ENCODE measurements at places on chromosomes 1 and 21.

GRCh38 chr1:88503646-88504045 is 180.4 kb upstream of the PKN2 start:
- DNase-seq = no peak

DNA sequence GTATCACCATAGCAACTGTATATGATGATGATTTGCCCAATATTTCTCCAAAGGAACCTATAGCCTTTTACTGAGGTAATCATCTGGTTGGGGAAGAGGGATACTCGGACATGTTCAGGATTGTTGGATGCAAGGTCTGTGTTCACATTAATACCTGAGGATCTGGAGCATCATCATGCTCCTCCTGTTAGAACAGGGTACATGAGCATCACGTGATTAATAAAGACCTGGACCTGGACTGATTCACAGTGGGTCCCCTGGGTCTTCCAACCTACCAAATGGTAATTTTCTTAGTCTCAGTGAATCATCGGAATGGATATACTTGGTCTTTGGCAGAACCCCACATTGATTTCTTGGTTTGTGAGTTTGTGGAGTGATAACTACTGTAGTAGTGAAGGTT is 45.6 kb upstream of the ZBTB18 start:
- no peak for DNase-seq

DNA sequence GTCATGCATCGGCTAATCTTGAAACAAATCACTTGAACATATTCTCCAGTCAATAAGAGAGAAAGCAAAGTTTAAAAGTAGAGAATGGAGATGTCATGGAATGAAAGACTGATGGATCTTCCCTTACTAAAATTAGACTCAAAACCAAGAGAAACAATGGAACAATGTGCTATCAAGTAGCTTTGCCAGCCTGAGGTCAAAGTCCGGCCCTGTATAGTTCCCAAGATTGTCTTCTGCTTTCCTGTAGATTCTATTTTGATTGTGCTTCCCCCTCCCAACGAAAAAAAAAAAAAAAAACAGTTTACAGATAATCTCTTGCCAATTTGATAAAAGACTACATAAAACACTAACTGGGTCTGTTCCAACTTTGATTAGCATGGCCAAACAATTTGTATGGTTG is 40.8 kb upstream of the KIRREL1 start:
- DNase-seq = no peak

DNA sequence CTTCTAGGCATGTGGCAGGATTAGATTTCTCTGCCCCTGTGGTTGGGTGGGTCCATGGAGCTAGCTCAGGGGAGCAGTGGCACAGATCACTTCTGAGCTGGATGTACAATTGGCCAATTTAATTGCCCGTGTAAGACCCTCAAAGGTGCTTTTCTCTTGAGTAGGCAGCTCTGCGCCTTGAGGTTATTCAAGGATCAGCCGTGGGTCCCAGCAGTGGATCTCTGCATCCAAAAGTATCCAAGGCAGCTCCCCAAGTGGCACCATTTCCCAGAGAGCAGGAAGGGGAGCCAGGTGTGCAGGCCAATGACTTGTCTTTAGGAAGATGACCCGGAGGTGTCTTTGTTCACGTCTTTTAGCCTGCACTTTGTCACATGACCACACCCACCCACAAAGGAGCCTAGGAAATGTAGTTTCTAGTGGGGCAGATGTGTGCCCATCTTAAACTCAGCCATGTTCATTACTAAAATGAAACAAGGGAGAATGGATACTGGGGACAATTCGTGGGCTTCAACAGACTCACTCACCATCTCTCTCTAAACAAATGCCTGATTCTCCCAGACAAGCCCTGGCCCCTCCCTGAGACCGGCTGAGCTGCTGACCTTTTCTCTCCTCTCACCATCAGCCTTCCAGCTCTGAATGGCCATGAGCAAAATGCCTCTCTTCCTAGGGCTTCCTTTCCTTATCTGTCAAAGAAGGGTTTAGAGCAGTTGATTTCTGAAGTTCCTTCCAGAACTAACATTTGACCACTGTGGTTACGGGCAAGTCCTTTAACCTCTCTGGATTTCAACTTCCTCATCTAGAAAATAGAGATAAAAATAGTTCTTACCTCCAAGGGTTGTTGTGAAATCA is 41.4 kb upstream of the TENT5C start:
- no peak for DNase-seq

DNA sequence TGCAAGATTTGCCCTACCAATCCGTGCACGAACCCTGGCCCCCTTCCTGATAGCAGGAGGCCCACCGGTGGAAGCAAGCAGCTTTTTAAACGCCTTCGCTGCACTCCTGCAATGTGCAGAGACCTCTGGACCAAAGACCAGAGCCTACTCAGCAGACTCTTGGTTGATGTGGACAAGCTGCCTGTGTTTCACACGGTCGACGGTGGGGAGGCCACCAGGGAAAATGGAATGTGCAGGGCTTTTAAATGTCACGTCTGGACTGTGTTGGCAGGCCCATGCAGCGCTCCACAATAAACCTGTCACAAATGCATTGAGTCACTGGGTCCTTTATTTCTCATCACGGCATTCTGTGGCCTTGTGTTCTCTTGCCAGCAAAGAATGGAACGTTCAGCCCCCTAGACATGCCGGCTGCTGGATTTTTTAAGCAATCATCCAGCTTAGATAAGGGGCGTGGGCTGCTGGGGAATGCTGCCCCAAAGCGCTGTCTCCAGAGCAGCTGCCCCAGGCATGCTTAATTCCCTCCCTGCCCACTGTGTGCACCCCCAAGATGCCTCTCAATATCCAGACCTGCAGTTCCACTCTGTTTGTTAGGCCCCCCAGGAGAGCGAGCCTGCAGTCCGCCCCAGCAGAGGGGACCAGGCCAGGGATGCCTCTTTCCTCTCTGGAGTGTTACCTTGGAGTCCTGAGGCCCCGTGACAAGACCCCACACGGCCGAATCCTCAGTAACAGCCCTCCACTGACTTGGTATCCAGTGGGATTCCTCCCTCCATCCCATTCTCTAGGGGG is 71.3 kb downstream of the ATP5PO start:
- peak; percentile 59 for DNase-seq

DNA sequence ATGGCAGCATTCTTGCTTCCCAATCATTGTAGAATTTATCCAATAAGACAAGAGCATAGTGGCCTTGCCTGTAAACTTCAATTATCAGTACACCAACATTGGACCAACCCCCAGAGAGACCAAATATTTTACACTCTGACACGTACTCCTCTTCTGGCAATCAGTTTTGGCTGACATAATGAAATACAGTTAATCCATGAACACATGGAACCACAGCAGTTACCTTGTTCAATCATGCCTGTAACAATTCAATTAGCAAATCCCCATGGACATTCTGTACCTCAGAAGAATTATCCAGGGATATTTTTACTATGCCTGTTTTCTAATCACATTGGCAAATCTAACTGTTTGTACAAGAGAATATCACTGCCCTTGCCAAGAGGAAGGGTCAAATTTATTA is 2162.0 kb downstream of the MRPL39 start:
- DNase-seq = no peak

- DNase-seq = peak; percentile 62
These were observed 38.2 kb downstream of the NTPCR start for GRCh38 chr1:232988572-232989040.

GRCh38 chr1:17067069-17067426 is 13.2 kb upstream of the SDHB start:
- DNase-seq = no peak

DNA sequence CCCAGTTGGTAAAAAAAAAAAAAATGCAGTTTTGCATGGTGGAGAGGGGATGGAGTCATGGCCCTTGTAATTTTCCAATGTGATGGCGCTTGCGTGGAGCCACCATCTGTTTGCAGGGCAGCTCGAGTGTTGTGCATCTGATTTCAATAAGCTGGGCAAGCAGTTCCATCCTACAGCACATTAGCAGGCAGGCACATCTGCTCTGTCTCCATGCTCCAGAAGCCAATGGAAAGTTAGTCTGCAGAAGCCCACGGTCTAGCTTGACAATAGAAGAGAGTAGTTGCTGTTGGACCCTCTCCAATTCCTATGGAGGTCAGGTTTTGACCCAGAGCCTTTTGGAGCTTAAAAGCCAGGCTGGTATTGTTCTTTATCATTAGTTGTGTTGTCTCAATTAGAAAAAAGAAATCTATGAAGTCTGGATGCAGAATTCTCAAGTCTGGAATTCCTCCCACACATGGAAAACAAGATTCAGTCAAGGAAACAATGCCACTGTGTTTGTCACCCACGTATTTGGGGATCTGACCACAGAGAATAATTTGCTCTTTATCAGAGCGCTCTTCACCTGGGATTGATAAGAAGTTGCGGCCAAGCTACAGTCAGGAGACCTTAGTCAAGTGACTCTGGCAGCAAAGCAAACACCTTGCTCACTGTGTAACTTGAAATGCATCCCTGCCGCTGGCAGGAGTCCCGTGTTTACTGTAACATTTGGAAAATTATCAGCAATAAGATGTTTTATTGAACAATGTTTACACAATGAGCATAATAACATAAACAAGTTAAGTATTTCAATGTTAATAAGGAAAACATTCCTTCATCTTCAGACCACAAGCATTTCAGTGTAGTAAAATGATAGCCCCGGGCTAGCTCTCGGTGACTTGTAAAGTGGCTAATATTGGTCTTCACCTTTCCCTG is 20.7 kb downstream of the NGF start:
- no peak for DNase-seq

- no peak for DNase-seq
These were observed 10.8 kb upstream of the CDCP2 start for GRCh38 chr1:54163573-54163972.

DNA sequence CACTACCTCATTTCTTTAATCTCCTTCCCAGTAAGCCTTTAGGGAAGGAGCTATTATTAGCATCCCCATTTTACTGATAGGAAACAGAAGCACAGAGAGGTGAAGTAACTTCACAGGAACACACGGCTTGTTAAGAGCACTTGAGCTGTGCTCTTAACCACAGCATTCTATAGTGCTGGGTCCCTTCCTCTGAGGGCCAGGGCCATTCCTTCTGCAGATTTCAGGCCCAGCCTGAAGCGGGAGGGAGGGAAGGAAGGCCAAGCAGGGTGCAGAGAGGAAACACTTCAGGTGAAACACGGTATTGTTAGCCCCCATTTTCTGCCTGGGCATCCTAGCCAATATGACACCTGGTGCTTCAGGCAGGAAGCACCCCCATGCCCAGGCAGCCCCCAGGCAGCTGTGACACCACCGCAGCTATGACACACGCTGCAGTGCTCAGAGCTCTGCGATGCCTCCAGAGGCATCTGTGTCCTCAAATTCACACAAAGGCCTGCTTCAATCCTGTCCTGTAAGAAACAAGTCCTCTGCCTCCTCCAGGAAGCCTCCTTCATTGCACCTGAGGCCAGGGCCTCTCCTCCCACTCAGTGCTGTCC is 4.5 kb upstream of the EXTL1 start:
- no peak for DNase-seq
